ENCODE measurements at places on chromosomes 4 and X. TPM values are rescaled to one million over a fixed set of nuclear protein-coding genes. Genes with fewer than 3 reads are reported as not detected.

Gene FREM3
- not detected for total RNA-seq

Gene WNK3
- 30.7 TPM for total RNA-seq

Gene SH3TC1
- total RNA-seq: 2.7 TPM

Gene FAM133A
- 0.58 TPM for total RNA-seq

Gene CTAG1A
- total RNA-seq: not detected

Gene HAND2
- not detected for total RNA-seq

Gene MMAA
- total RNA-seq: 5.8 TPM

Gene TBC1D8B
- 1.1 TPM for total RNA-seq

- no peak for DNase-seq
Measured at GRCh38 chr4:153467897-153468262, 1.7 kb downstream of the TMEM131L start.

DNA sequence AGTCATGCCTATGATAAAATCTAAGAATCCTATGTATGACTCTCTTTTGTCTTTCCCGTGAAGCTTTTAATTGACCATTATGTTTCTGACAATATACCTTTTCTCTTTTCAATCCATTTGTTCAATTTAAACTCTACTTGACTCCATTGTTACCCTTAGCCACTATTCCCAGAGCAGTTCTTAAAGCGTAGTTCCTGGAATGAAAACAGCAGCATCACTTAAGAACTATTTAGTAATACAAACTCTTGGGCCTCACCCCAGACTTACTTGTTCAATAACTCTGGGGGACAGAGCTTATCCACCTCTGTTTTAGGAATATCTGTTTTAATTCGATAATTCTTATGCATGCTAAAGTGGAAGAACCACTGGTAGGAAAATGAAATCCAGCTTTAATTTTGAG, 358.4 kb downstream of the PRR32 start:
- DNase-seq: no peak

DNA sequence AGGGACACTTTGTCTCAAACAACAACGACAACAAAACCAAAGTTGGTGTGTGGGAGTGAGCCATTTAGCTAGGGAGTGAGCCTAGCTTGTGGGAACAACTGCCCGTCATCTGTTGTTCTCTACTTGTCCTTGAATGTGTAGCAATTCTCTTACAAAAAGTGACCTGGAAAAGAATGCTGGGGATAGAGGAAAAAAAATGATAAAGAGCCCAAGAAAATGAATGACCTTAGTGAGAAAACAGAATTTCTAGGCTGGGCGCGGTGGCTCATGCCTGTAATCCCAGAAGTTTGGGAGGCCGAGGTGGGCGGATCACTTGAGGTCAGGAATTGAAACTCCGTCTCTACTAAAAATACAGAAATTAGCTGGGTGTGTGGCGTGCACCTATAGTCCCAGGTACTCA, 19.6 kb downstream of the SEPTIN6 start:
- no peak for DNase-seq

- no peak for DNase-seq
Measured at GRCh38 chr4:170248576-170248975, 158.8 kb upstream of the AADAT start.

DNA sequence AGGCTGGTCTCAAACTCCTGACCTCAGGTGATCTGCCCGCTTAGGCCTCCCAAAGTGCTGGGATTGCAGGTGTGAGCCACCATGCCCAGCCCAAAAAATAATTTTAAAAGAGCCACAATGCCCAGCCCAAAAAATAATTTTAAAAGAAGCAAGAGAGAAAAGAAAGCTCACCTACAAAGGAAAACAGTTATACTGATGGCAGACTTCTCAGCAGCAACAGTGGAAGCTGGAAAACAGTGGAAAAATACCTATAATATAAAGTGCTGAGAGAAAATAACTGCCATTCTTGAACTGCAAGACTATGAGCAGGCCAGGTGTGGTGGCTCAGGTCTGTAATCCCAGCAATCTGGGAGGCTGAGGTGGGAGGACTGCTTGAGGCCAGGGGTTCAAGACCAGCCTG, 13.3 kb upstream of the HMGB2 start:
- no peak for DNase-seq

- no peak for DNase-seq
Measured at GRCh38 chr4:52687696-52688095, 28.6 kb upstream of the USP46 start.

DNA sequence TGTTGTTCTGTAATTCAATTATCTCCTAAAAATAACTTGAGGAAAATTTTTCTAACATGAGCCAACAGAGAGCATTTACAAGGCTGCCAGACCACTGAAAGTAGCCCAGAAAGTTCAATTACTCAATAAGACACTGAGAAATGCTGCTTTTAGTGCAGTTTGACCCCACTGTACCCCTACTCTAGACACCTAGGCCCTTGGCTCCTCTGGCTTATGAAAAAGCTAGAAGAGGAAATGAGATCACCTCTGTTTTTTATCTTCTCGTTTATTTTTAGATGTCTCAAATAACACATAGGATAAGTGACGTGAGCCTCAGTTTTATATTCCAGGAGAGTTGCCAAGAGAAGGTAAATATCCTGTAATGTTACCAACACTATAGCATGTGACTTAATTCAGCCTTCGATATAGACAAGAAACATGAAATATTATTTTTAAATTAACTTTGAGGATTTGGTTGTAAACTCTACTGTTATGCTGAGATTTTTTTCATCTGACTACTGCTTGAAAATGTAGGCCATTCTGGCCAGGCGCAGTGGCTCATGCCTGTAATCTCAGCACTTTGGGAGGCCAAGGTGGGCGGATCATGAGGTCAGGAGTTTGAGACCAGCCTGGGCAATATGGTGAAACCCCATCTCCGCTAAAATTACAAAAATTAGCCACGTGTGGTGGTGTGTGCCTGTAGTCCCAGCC, 24.4 kb downstream of the TNIP3 start:
- DNase-seq: no peak

- DNase-seq: no peak
Measured at GRCh38 chr4:67918428-67918827, 34.6 kb upstream of the TMPRSS11D start.

DNA sequence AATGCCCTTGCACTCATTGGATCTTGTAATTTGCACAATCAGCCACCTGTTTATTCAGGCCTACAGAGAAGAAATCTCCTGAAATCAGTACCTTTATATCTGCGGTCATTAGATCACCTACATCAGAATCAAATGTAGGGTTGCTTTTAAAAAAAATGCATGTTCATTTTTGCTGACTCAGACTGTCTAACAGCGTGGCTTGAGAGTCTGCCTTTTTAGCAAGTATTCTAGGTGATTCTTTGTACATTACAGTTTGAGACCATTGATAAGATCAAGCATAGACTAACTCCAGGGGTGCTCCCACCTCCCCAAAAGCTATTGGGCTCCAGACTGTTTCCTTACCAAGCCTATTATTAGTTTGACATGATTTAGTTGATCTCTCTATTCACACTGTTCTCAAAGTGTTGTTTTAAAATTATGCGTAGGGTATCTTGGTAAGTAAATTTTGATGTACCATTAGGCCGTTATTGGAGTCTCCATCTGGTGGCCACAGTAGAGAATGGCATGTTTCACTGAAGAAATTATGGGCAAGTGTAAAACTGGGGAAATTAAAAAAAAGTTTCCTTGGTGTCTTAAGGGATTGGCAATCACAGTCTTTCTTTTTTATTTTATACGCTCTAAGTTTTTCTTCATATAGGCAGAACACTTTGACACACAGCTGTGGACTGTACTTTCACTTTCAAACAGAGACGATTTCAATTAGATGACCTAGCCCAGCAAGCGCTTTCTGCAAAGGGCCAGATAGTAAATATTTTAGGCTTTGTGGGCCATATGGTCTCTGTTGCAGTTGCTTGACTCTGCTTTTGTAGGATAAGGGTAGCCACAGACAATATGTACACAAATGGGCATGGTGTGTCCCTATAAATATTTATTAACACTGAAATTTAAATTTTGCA, 33.7 kb upstream of the MSL3 start:
- no peak for DNase-seq

- DNase-seq: no peak
Measured at GRCh38 chr4:142274137-142274536, 572.0 kb downstream of the INPP4B start.

- DNase-seq: no peak
Measured at GRCh38 chrX:43817444-43817843, 64.8 kb downstream of the MAOB start.

GRCh38 chrX:43525901-43526610, 130.0 kb upstream of the MAOA start:
- DNase-seq: no peak

GRCh38 chr4:159163521-159163920, 60.6 kb downstream of the RAPGEF2 start:
- DNase-seq: no peak

GRCh38 chrX:54695231-54695630, 102.8 kb downstream of the ITIH6 start:
- no peak for DNase-seq

DNA sequence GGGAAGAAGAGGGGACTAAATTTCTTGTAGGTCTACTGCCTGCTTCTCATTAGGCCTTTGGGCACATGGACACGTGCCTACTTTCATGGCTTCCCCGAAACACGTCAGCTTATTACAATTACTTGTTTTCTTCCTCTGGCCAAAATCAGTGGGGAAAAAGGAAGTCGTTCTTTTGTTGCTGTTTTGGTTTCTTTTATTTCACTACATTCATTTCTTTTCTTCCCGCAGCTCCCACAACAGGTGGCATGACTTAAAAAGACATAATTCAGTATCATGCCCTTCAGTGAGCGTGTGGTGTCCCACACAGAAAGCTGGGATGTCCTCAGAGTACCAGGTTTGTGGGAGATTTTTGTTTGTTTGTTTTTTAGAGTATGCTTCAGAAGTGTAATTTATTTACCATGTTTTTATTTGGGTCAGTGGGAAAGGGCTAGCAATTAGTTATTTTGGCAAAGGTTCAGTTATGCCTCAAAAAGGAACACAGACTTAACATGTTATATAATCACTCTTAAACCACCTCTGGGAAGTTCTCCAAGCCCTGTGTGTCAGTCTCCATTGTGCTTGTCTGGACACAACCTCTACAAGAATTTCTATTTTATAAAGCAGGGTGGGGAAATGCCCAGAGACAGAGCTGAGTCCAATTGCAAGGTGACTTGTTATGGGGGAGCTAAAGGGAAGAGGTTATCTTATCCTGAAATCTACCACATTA, 44.2 kb upstream of the SPRY1 start:
- no peak for DNase-seq

DNA sequence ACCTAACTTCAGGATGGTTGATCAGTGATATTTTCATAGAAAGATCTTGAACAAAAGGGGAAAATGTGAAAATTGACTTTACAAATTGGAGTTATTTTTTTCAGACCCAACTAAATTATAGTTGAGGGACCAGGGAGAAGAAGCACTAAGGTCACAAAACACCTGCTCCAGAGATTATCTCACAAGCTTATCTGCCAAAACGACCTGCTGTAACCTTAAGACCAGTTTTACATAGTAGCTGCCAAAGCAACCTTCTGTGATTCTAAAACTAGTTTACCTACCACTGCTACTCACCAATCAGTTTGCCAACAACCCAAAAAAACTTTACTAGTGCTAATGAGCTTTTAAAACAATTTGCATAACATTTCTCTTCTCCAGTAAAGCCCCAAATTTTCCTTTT, 972.1 kb downstream of the C4orf33 start:
- no peak for DNase-seq

- no peak for DNase-seq
Measured at GRCh38 chr4:74423104-74423503, 21.8 kb upstream of the AREG start.

DNA sequence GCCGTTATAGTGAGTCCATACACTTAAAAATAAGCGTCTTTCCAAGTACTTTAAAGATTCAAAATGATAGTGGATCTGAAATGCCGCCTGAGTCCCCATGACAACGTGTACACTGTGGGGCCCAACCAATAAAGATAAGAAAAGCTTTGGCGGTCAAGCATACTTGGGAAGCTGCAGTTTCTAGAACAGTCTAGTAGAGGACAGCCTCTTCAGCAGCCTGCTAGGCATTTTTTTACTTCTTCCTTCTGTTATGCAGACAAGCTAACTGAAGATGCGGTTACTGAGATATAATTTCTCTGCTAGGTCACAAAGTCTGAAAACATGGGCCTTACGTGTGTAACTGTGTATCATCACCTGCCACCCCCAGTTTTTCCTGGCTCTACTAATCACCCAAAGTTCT, 402 bp upstream of the UPRT start:
- DNase-seq: no peak

DNA sequence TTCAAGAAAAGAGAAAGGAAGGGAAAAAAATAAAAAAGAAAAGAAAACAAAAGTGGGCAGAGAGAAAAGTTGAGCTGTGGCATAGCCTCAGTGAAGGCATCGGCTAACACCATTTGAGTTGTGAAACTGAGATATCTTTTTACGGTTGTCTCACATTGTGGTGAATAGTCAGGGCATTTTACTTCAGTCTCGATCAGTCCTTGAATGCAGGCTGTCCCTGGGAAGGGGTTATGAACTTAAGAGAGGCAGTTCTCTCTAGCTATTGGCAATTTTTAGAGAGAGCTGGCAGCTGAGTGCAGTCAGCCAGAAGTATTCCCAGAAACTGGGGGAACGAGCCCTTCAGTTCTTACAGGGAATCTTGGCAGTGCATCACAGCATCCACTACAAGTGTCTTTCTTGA, 93.5 kb upstream of the SLC6A14 start:
- no peak for DNase-seq

DNA sequence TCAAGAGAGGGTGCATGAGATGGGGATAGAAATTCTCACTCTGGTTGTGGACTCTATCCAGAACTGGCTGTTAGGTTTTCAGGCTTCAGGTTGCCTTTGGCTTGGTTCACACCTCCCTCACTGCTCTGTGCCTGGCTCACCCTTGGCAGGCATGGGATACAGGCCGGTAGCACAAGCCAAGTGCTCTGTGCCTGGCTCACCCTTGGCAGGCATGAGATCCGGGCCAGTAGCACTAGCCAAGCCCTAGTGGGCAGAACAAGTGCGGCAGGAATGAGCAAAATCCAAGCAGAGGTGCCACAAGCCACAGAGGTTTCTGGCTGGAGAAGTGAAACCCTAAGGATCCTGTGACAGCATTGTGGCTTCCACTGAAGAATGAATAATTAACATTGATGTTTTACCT, 1642.3 kb downstream of the C4orf33 start:
- DNase-seq: no peak

DNA sequence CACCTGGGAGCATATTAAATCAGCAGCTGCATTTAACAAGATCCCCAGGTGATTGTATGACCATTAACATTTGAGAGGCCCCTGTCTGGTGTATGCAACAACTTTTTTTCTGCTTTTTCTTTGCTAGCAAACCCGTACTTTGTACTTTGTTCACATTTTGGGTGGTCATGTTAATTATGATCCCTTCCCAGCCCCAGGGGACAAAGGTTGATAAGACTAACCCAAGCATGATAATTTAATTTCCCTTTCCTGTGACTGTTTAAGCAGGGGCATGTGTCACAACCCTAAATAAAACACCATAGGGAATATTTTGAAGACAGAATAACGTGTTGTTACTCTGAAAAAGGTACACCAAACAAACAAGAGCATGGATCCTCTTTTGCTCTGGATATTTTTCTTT, 332.0 kb downstream of the PCDH18 start:
- DNase-seq: no peak

DNA sequence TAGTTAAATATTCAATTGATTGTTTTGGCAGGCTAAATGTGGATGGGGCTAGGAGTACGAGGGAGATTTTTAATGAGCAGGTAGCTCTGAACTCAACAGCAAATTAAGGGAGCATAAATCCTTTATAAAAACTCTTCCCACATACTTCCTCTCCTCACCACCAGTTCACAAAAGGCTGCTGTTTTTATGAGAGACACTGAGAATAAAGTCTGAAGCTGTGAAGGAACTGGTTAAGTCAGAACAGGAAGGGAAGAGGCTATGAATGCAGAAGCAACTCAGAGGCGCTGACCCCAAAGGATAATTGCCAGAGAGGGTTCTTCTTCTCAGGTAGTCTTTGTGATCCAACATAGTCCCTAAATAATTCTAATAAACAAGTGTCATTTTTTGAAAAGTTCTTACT, 406.1 kb downstream of the GPM6A start:
- DNase-seq: no peak
